ENCODE measurements at places on chromosomes 13 and 19.

DNA sequence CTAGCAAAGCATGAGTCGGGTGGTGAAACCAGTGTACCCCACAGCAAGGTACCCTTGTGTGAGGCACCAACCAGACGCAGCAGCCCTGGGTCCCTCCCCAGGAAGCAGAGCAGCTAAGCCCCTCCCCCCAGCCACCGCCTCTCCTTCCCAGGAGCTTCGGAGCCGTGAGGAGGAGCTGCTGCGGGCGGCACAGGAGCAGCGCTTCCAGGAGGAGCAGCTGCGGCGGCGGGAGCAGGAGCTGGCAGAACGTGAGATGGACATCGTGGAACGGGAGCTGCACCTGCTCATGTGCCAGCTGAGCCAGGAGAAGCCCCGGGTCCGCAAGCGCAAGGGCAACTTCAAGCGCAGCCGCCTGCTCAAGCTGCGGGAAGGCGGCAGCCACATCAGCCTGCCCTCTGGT lies 12.4 kb downstream of the TTC9B start:
- DNase-seq, result no peak

- DNase-seq, result no peak
These were observed 703.4 kb downstream of the GPC5 start for GRCh38 chr13:92101801-92102200.

DNA sequence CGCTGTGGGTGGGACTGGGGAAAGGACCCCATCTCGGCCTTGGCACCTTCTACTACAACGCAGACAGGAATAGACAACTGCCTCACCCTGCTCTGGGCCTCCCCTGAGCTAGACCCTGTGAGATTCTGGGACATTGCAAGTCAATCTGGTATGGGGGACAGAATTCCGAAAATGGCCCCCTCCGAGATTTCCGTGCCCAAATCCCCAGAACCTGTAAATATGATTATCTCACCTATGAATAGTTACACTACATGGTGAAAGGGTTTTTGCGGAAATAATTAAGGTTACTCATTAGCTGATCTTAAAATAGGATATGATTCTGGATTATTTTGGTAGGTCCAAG lies 618 bp upstream of the ZBTB45 start:
- no peak for DNase-seq

DNA sequence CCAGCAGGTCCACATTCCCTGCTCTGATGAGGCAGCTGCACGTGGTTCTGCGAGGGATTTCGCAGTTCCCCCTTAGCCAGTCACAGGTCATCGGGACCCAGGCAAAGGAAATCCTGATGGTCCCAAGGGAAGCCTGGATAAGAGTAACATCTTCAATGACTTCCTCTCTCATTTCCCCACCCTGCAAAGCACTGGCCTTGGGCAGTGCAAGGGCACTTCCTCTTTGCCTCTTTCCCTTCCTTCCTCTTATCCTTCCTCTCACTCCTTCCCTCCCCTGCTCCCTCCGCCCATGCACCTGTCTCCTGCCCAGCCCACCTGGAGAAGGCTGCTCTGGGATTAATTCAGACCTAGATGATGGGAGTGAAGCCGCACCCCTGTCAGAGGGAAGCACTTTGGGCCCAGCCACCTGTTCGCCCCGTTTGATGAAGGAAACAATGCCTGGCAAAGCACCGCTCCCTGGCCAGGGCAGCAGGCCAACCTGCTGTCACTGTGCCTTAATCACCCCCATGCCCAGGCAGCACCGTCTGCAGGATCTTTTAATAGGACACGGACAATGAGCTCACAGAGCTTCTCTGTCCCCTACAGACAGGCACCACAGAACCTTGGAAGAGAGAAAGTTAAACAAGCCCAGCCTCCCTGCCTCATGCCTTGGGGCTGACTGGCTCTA lies 113.5 kb upstream of the PABPC3 start:
- no peak for DNase-seq

GRCh38 chr13:112928020-112928971 lies 40.7 kb upstream of the MCF2L start:
- DNase-seq, result no peak

- no peak for DNase-seq
These were observed 816 bp downstream of the RPS28 start for GRCh38 chr19:8321986-8322637.

GRCh38 chr13:36430247-36431203 lies 1.8 kb upstream of the CCNA1 start:
- DNase-seq, result peak; percentile 59

- no peak for DNase-seq
These were observed 418.9 kb downstream of the KLF12 start for GRCh38 chr13:73715114-73715910.

DNA sequence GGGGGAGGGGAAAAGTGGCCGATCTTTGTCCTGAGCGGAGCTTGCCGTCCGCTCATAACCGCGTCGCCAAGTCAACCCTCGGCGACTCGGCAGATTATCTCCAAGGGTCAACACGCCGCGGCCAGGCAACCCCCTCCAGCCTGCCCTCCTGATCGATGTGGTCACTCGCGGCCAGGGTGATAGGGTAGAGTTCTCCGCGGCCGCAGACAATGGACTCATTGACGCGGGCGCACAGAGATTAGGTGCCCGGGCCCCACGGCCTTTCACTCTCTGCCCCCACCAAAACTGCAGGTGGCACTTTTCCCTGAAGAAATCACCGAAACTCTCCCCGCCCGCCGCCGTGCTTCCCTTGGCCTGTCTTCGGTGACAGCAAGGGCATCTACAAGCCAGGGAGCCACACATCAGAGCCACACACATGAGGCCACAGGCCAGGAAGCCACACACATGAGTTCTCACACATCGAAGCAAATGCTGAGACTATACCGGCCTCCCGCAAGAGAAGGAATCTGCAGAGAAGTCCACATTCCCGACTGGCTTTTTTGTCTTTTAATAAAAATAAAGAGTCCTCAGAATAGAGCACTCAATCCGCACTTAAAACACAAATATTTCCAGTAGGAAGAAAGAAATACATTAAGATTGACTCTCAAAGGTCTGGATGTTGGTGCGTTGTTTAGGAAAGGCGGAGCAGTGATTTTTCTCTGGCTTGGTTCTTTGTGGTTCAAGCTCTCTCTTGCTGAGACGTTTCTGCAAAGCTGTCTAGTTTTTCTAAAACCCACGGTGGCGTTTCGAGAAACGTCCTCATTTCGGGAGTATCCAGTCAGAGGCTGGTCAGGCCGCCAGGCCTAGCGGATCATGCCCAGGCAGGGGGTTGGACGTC lies 1.5 kb upstream of the PDX1 start:
- DNase-seq, result peak; percentile 32

DNA sequence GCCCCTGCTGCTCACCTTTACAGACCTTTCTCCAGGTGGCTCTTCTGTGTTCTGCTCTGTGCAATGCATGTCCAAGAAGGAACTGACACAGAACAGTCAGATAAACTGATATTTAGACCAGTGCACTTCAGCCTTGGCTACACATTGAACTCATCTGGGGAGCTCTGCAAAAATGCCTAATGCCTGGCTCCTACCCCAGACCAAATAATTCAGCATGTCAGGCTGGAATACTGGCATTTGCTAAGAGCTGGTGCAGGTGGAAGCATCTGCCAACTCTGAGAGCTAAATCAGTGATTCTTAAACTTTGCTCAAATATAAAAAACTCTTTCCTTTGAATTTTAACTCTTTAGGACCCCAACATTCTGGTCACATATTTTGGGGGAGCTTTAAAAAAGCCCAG lies 118.2 kb upstream of the TSC22D1 start:
- no peak for DNase-seq

GRCh38 chr13:40494946-40495620 lies 171.4 kb downstream of the FOXO1 start:
- no peak for DNase-seq

- no peak for DNase-seq
These were observed 611.4 kb downstream of the PCDH9 start for GRCh38 chr13:66618702-66619101.

DNA sequence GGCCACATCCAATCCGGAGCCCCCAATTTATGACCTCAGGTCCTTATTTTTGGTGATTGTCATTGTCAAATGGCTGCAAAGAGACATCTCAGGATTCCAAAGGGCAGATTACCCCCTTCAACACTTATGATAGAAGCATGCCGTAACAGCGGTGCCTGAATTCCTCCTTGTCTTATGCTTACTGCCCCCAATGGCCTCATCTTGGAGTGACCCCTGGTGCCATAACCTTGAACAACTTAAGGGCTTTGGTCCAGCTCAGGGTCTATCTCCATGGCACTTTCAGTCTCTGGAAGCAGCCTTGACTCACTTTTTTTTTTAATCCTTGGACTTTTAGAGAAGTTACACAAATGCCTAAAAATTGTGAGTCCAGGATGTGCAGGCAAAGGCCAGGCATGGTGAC lies 171.6 kb upstream of the ZNF507 start:
- no peak for DNase-seq

Data from mucosa of gallbladder (tissue), 1 donor.